ENCODE measurements at places on chromosomes 2 and 18. TPM values are rescaled to one million over a fixed set of nuclear protein-coding genes. Genes with fewer than 3 reads are reported as not detected.

The IL1B gene
- 0.26 TPM for total RNA-seq

The ZSCAN30 gene
- 13.4 TPM for total RNA-seq

The ALLC gene
- not detected for total RNA-seq

The LAMA1 gene
- 24.9 TPM for total RNA-seq

The NYAP2 gene
- not detected for total RNA-seq
